Airway epithelial cell (primary cell): ENCODE measurements at places on chromosomes 16 and 17. TPM values are rescaled to one million over a fixed set of nuclear protein-coding genes. Genes with fewer than 3 reads are reported as not detected.

Gene STX1B
- 0.05 and 1.1 TPM in 2 replicates for total RNA-seq

Gene PER1
- 47.4 and 70.4 TPM in 2 replicates for total RNA-seq

Gene GFAP
- total RNA-seq, result 0.05 TPM in 1 of 2 replicates, not detected in the other

Gene TBC1D28
- not detected in 2 replicates for total RNA-seq

Gene SYCE1L
- 0.65 and 3.2 TPM in 2 replicates for total RNA-seq

Gene CHTF8
- 40.3 and 65.1 TPM in 2 replicates for total RNA-seq

Gene DNAH17
- not detected in 2 replicates for total RNA-seq

Gene ACSM2A
- not detected in 2 replicates for total RNA-seq

Gene SLC16A13
- 2.2 and 5.3 TPM in 2 replicates for total RNA-seq

Gene DNAAF1
- total RNA-seq, result not detected in 2 replicates

Gene MPO
- not detected in 2 replicates for total RNA-seq

Gene TTYH2
- 1.2 and 1.7 TPM in 2 replicates for total RNA-seq

Gene CX3CL1
- 6.7 and 9.9 TPM in 2 replicates for total RNA-seq

Gene IRX3
- 11.8 and 13.1 TPM in 2 replicates for total RNA-seq

Gene OTOA
- total RNA-seq, result not detected in 2 replicates

Gene MATCAP1
- 5.2 and 11.3 TPM in 2 replicates for total RNA-seq

Gene ABCA8
- total RNA-seq, result not detected in 2 replicates

Gene BCL6B
- total RNA-seq, result not detected in 2 replicates

Gene KRT24
- 1.5 and 2.5 TPM in 2 replicates for total RNA-seq

Gene COA3
- 78.8 and 81.6 TPM in 2 replicates for total RNA-seq

Gene PYCARD
- total RNA-seq, result 117 and 127 TPM in 2 replicates

Gene CCL11
- not detected in 2 replicates for total RNA-seq

Gene WNT9B
- total RNA-seq, result not detected in 2 replicates

Gene RDM1
- 3.1 and 4.6 TPM in 2 replicates for total RNA-seq

Gene EVPL
- total RNA-seq, result 101 and 120 TPM in 2 replicates

Gene KLHDC4
- total RNA-seq, result 17.7 and 26.0 TPM in 2 replicates
